ENCODE measurements at places on chromosomes 2 and 18.
A peak's percentile ranks its signal among the peaks of the same experiment; 100 is the strongest.

DNA sequence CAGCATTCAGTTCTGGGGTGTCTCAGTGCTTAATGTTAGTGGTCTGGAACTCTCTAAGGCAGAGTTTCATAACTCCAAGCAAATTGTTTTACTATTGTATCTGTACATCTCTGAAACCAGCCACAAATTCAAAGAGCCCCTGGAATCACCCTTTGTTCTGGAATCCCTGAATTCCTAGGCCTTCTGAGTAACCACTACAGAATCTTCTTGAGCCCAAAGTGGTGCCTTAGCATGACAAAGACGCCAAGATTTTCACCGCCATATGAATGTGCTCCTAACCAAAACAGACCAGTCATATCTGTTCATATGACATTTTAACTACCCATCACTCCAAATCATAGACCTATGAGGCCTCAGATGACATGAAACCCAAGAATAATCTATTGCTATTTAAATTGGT is 668.1 kb downstream of the EPHA4 start:
- H3K27me3 ChIP-seq: no peaks in the 10 kb centered on the region
- H3K4me3 ChIP-seq: no peak overlapping the region
- no peaks in the 10 kb centered on the region for H3K36me3 ChIP-seq
- DNase-seq: no peak

DNA sequence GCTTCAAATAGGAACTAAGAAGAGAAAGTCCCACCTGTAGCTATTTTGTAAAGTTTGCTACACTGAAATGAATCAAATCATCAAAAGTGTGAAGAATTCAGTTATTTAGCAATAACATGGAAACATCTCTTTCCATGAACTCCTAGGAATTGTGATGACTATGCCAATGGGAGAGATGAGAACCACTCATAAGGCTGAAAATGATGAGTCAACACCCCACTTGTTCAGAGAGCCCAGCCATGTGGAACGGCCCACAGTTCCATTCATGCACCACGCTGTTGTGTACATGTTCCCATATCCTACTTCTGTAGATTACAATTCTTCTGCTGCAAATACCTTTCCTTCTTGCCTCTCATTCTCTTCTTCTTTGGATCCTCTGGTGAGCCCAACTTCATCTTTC is 645.5 kb upstream of the ID2 start:
- no peak overlapping the region for H3K4me3 ChIP-seq
- H3K36me3 ChIP-seq: no peaks in the 10 kb centered on the region
- peaks cover 7% of the 10 kb centered on the region for H3K4me1 ChIP-seq
- H3K27me3 ChIP-seq: no peaks in the 10 kb centered on the region

- no peaks in the 10 kb centered on the region for H3K36me3 ChIP-seq
- no peaks in the 10 kb centered on the region for H3K27me3 ChIP-seq
- H3K27ac ChIP-seq: no peak overlapping the region
Measured at GRCh38 chr2:147547440-147547839, 297.4 kb upstream of the ACVR2A start.

GRCh38 chr2:12665334-12665733 is 51.4 kb upstream of the TRIB2 start:
- no peaks in the 10 kb centered on the region for H3K27me3 ChIP-seq
- no peak overlapping the region for H3K27ac ChIP-seq
- H3K4me3 ChIP-seq: no peak overlapping the region
- DNase-seq: no peak
- H3K36me3 ChIP-seq: no peaks in the 10 kb centered on the region
- H3K4me1 ChIP-seq: no peaks in the 10 kb centered on the region

GRCh38 chr2:126317790-126318431 is 338.0 kb upstream of the GYPC start:
- no peaks in the 10 kb centered on the region for H3K27me3 ChIP-seq
- no peak overlapping the region for H3K27ac ChIP-seq
- no peak overlapping the region for H3K4me3 ChIP-seq
- no peaks in the 10 kb centered on the region for H3K36me3 ChIP-seq

GRCh38 chr2:97994476-97994875 is 1.3 kb downstream of the TMEM131 start:
- H3K4me1 ChIP-seq: peaks cover 13% of the 10 kb centered on the region
- no peaks in the 10 kb centered on the region for H3K36me3 ChIP-seq
- no peaks in the 10 kb centered on the region for H3K27me3 ChIP-seq
- H3K4me3 ChIP-seq: peak overlapping the region; percentile 61
- H3K27ac ChIP-seq: no peak overlapping the region
- DNase-seq: no peak

DNA sequence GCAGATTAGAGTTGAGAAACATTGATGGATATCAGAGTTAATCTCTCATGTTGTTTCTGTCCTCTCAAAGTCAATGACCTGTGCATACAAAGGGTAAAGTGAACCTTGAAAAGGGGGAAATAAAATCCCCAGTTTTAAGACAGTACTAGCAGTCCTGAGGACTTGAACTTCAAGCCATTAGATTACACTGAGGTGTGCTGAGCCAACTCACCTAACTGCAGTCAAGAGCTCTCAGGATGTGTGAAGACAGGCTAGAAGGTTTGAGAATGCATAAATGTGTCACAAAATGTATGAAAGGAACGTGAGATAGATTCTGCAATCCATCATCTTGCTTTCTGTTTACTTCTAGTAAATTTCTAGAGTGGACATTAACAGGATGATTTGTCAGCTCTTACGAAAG is 35.5 kb downstream of the DOCK10 start:
- H3K36me3 ChIP-seq: no peaks in the 10 kb centered on the region
- H3K27ac ChIP-seq: no peak overlapping the region
- H3K4me1 ChIP-seq: peaks cover 7% of the 10 kb centered on the region

DNA sequence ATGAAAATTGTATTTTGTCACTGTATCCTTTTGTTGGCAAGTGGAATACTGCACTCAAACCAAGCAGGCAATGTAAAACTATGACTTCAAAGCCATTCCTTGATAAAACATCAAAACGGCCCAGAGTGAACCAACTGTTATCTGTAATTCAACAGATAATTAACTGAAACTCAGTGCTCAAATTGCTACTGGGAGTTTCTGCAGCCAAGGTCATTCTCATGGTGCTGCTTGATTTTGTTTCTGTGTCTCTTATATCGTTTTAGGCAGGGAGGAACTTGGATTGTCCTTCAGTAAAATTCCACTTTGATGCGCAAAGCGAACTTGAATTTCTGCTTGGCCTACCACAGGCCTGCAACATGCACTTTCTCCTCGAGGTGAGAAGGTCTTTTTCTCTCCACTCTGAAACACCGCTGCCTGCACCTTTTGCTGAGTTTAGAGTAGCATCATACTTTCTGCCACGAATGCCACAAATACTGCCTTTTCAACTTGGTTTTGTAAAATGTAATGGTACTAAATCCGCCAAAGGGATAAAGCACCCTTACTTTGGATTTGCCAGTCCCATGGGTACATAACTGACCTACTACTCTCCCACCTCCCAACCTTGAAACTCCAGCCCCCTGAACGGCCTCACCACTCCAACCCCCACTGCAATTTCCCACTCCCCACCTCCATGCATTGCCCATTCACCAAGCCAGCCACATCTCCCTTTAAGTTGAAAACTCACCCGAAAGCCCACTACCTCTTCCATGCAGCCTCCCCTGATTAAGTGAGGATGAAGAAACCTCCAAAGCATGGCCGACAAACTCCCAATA is 204.7 kb downstream of the TGIF1 start:
- H3K4me1 ChIP-seq: peaks cover 15% of the 10 kb centered on the region
- H3K36me3 ChIP-seq: no peaks in the 10 kb centered on the region
- no peak overlapping the region for H3K27ac ChIP-seq
- H3K4me3 ChIP-seq: no peak overlapping the region

- no peaks in the 10 kb centered on the region for H3K4me1 ChIP-seq
- no peak overlapping the region for H3K27ac ChIP-seq
- no peaks in the 10 kb centered on the region for H3K27me3 ChIP-seq
- H3K4me3 ChIP-seq: no peak overlapping the region
Measured at GRCh38 chr2:47984041-47984440, 77.7 kb upstream of the FBXO11 start.

DNA sequence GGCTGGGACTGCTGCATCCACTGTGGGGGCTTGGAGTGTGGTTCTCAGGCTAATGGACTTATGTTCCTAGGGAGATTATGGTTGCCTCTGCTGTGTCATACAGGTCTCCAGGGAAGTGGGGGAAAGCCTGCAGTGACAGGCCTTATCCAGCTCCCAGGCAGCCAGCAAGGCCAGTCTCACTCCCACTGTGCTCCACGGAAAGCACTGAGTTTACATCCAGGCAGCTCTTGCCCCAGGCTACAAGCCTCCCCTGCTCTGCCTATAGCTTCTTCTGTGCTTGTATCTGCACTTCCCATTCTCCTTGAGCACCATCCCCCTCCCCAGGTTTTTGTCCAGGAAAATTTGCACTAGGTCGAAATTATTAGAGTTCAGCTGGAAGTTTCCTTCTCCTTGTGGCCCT is 231.9 kb downstream of the ZRANB3 start:
- H3K36me3 ChIP-seq: no peaks in the 10 kb centered on the region
- DNase-seq: no peak
- no peaks in the 10 kb centered on the region for H3K4me1 ChIP-seq
- H3K27me3 ChIP-seq: no peaks in the 10 kb centered on the region
- H3K4me3 ChIP-seq: no peak overlapping the region
- H3K27ac ChIP-seq: no peak overlapping the region

DNA sequence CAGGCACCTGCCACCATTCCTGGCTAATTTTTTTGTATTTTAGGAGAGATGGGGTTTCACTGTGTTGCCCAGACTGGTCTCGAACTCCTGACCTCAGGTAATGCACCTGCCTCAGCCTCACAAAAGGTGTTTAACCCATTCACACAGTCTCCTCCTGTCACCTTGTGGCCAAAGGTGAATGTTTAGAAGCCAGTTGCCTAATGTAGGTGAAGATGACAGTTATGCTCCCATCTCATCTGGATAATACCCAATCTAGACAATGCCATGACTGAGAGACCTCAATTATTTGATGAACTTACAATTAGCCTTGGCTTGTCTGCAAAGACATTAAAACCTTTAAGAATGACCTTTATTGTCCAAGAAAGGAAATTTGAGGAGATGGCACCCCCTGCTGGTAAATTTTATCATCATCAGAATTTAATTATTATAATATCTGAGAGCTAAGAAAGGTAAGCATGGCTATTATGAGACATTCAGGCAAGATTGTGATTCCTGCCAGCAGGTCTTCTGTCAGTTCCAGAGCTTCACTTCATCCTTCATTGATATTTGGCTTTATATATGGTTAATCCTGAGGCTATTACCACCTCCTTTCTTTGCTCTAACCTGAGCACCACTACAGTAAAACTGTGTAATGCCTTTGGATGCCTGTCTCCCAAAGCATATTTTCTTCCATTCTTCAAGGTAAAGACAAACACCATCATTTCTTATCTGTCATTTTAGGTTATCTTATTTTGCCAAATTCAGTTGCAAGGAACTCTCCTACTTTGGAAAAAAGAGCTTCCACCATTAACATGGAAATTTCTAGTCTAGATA is 117.6 kb downstream of the FAM124B start:
- H3K4me3 ChIP-seq: no peak overlapping the region
- no peak overlapping the region for H3K27ac ChIP-seq
- H3K36me3 ChIP-seq: no peaks in the 10 kb centered on the region
- peak; percentile 40 for DNase-seq

GRCh38 chr2:179222076-179222475 is 42.6 kb downstream of the SESTD1 start:
- no peaks in the 10 kb centered on the region for H3K36me3 ChIP-seq
- H3K27ac ChIP-seq: no peak overlapping the region
- no peak for DNase-seq
- H3K4me1 ChIP-seq: peaks cover 13% of the 10 kb centered on the region
- H3K4me3 ChIP-seq: no peak overlapping the region
- no peaks in the 10 kb centered on the region for H3K27me3 ChIP-seq

DNA sequence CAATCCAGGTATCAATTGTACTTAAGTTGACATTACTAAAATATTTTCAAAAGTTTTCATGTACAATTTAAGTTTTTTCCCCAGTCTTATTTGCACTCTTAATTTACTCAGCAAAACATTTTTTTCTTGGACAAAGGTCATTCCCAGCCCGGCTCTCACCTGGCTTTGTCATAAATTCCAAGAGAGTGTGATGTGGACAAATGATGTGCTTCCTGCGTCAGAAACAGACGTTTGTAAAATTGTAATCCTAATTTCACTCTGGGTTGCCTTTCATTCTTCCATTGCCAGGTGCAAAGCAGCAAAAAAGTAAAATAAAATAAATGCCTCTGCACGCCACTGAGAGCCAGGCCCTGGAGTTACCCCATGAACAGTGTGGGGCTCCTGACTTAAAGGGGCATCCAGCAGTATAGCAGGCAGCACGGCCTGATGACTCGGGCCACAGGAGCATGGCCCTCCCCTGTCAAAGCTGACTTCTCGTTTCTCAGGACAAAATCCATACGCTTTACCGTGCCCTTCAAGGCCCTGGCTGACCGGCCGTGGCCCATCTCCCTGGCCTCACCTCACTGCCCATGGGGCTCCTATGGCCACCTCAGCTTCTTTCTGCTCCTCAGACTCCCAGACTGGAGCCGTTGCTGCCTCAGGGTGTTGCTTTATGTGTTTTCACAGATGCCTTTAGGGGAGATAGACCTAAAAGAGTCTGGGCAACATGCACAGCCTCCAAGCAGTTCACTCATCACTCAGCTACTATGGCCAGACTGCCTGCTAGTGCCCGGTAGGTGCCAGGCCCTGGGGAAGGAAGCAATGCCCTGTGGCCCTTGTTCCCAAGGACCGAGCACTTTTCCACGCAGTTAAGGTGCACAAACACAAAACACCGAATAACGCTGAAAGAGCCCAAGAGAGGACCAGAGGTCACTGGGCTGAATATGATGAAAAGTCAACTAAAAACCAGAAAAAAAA is 7.6 kb upstream of the TMEM185B start:
- H3K36me3 ChIP-seq: no peaks in the 10 kb centered on the region
- H3K4me3 ChIP-seq: no peak overlapping the region
- no peak overlapping the region for H3K27ac ChIP-seq
- H3K4me1 ChIP-seq: peaks cover 3% of the 10 kb centered on the region
- H3K27me3 ChIP-seq: no peaks in the 10 kb centered on the region
- DNase-seq: no peak

DNA sequence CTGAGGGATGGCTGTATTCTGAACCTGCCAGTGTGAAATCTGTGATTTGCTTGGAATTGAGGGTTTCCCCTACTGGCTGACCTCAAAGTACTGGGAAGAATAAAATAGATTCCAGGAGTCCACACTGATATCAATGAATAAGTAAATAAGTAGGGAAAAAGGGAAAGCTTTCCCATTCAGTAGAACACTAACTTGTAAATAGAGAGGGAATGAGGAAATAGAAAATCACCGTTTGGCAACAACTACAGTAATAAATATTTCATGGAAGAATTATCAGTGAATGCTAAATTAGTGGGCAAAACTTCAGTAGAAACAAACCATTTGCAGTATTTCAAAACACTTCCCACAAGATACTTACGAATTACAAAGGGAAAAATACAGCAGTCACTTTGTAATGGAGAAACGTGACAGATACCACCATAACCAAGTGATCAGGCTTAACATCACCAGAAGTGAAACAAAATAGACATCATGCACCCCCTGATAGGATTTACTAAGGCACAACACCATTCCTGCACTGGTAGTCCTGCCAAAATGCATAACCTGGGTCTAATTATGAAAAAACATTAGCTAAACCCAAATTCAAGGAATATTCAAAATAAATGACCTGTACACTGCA is 88.5 kb downstream of the ICA1L start:
- DNase-seq: no peak
- no peak overlapping the region for H3K4me3 ChIP-seq
- H3K27me3 ChIP-seq: no peaks in the 10 kb centered on the region
- no peaks in the 10 kb centered on the region for H3K36me3 ChIP-seq
- no peak overlapping the region for H3K27ac ChIP-seq
